ENCODE measurements at places on chromosomes 6 and 20.

DNA sequence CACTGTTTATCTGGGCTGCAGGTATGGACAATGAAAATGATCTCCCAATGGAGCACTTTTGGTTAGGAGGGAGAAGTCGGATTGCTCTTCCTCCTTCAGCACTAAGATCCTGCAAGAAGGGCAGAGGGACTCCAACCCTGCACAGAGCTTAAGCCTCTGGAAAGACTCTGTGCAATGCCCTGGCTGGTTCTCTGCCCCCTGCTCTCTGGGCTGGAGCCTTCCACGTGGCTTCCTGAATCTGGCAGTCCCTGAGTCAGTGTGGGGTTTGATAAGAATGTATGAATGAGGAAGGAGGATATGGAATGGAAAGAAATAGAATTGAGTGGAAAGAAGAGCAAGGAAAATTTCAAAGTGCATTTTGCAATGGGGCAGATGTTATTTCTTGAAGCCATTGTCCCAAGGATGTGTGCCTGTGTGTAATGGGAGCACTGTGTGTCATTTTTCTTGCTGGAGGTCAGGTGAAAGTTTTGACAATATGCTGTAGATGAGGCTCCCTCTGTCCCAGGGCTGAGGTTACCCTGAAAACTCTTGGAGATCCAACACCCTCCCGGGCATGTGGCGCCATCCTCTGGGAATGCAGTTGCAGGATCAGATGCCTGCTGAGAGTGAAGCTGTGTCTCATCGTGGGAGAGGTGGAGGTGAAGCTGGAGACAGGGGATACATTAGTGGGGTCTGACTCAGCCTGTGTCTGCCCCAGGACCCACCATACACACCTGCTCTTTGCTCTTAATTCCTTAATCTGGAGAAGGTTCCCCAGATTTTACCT lies 16.3 kb upstream of the CST9L start:
- DNase-seq, result no peak

GRCh38 chr20:38043512-38044300 lies 10.2 kb downstream of the RPRD1B start:
- peak; percentile 19 for DNase-seq

- no peak for DNase-seq
These were observed 12.2 kb upstream of the C6orf132 start for GRCh38 chr6:42154461-42155209.

- DNase-seq, result no peak
These were observed 50.0 kb downstream of the SYNJ2 start for GRCh38 chr6:158031381-158032353.

DNA sequence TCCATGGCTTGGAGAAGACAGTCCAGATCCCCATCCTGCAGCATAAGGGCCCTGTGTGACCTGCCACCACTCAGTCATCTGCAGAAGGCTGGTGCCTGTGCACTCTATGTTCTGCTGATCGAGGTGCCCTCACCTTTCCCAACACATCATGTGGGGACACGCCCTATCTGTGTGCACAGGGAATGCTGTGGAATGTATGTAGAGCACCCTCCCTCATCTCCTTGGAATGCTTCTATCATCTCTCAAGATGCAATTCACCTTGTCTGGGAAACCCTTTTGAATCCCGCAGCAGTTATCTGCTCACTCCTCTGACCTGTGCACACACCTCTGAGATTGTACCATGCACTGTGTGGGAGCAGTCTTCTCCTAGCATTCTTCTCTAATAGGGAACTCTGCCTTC lies 207.2 kb upstream of the SSTR4 start:
- no peak for DNase-seq

GRCh38 chr6:39902136-39902535 lies 32.1 kb downstream of the MOCS1 start:
- no peak for DNase-seq

DNA sequence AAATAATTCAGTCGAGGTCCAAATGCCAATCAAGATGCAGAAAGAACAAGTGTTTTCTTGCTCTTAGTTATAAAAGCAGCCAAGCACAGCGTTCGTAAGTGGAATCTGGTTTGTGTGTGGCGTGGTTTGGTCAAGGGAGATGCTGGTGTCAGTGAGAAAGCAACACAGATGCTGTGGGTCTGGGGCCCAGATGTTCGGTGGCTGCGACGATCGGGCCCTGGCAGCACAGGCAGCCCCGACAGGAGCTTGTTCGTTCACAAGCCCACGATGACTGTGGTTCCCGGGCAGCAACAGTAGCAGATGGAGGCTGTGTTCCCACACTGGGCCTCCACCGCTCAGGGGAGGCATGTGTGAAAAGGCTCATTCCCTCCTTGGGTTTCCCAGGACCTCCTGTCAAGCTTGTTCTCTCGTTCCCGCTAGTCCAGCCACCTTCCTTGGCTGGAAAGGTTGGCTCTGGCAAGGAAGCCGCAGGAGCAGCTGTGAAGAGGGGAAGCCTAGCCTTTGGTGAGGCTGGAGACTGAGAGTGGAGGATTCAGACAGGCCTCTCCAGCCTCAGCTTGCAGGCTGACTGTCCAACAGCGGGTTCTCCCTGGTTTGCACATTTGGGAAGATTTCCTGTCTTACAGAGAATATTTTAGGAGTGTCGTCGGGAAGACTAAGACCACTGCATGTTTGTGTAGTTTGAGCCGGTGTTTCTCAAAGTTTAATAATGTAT lies 304.7 kb downstream of the QKI start:
- no peak for DNase-seq

DNA sequence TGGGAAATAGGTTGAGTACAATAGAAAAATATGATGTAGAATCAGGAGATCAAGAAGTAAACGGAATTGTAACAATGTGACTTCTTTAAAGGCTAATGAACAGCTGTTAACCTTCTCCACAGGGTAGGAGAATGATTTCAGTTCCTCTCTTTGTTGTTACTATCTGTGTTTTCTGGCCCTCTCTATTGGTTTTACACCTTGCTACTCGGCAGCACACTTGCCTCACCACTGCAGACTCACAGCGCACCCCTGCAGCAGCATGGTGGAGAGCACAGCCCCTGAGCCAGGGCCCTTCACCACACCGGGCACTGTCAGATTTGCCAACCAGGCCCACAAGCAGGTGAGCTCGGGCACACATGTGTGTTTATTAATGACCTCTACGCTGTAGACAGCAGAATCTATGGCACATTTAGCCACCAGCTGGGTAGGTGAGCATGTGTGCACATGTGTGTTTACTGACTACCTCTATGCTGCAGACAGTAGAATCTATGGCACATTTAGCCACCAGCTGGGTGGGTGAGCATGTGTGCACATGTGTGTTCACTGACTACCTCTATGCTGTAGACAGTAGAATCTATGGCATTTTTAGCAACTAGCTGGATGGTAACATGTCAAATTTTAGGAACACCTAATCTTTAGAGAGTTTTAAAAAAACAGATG lies 16.8 kb downstream of the SFT2D1 start:
- no peak for DNase-seq

DNA sequence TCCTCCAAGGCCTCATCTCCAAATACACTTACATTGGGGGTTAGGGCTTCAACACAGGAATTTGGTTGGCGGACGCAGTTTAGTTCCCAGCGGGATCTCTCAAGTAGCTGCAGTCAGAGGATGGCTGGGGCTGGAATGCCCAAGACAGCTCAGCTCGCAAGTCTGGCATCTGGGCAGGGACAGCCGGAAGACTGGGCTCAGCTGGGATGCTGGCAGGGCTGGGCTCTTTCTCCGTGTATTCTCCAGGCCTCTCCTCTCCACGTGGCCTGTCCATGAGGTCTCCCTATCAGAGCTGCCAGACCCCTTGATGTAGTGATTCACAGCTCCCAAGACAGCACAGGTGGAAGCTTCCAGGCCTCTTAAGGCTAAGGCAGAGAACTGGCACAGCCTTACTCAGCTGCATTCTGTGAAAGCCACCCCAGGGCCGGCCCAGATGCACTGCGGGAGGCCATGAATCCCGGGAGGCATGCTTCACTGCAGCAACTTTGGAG lies 5.0 kb downstream of the FGD2 start:
- DNase-seq, result no peak

GRCh38 chr6:169188475-169188874 lies 65.2 kb downstream of the THBS2 start:
- DNase-seq, result no peak

- DNase-seq, result no peak
These were observed 34.8 kb upstream of the TFB1M start for GRCh38 chr6:155349129-155349528.

DNA sequence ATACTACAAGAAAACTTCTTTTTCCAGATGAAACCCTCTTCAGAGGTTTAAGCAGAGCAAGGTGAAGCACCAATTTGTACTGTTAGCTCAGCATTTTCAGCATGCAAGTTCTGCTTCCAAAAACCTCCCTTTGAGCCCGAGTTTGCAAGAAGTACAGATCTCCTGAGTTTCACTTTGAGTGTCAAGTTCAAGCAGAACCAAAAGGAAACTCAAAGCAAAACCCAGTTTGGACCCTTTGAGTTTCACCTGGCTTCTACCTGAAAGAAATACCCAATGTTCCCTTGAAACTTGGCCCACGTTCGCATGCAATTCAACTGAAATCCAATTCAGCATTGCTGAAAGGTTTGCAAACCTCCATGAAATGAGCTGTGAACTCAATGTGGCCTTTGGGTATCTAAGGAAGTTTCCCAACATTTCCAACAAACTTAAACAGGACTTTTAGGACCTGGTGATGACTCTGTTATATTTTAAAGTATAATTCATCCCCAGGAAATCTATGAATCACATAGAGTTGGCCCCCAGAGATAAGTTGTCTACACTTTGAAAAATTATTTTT lies 62.9 kb upstream of the HBS1L start:
- no peak for DNase-seq

GRCh38 chr6:36839749-36840431 lies 646 bp upstream of the CPNE5 start:
- peak; percentile 62 for DNase-seq

DNA sequence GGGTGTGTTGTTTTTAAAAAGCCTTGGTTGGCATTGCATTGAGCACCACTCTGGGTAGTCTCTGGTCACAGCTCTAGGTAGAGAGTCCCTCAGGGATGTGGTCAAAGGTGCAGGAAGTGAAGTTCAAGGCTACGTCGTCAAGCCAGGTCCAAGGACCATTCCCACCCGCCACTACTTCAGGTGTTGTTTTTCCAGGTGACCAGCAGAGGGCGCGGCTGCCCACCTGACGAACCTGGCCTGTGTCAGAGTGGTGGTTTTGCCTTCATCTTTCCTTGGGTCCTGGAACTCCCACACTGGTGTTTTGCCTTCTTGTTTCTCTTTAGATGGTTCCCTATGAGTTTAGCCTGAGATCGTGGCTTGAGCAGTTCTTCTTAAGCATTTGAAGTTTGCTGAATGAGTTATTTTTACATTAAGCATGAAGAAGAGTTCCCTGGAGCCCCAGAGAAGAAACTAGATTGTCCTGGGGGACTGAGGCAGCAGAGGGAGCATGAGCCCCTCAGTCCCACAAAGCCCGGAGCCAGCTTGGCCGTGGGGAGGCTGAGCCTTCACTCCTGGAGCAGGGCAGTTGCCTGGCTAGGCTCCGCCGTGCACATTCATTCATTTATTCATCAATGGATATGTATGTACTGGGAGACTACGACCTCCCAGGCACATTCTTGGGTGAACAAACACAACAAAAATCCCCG lies 5.6 kb upstream of the PHACTR3 start:
- no peak for DNase-seq

GRCh38 chr6:68967549-68968300 lies 332.6 kb downstream of the ADGRB3 start:
- DNase-seq, result peak; percentile 33

GRCh38 chr6:99629293-99629692 lies 22.7 kb downstream of the PRDM13 start:
- no peak for DNase-seq

- DNase-seq, result peak; percentile 79
These were observed 1082.4 kb upstream of the MAP3K7 start for GRCh38 chr6:91669154-91669870.

DNA sequence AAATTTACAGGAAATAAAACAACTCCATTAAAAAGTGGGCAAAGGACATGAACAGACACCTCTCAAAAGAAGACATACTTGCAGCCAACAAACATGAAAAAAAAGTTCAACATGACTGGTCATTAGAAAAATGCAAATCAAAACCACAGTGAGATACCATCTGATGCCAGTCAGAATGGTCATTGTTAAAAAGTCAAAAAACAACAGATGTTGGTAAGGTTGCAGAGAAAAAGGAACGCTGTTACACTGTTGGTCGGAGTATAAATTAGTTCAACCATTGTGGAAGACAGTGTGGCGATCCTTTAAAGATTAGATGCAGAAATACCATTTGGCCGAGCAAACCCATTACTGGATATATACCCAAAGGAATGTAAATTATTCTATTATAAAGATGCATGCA lies 858.0 kb upstream of the FLRT3 start:
- DNase-seq, result no peak

- DNase-seq, result no peak
These were observed 114.6 kb downstream of the SYNDIG1 start for GRCh38 chr20:24584078-24584477.

DNA sequence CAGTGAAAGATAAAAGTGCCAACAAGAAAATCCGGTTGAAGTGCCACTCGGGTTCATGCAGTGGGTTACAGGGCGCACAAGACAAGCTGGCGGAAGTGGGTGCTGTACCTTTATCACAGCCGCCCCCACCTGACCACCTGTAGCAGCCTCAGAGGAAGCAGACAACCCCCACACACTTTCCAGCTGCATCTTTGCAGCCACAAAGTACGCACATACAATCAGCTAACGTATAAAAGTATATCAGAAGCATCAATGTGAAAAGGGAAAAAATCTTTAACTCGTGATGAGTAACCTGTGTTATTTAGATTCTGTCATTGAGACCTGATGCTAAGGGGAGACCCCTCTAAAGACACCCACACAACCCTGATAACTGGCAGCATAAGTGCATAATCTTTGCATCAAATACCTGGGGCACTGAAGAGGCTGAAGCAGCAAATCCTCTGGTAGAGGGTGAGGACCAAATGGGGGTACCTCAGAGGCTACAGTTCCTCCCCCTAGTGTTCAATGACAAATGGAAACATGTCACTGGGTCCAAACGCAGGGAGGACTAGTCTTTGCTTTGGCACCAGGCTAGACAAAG lies 22.1 kb downstream of the BACH2 start:
- DNase-seq, result no peak

GRCh38 chr6:27757307-27757706 lies 154.9 kb downstream of the OR2B2 start:
- no peak for DNase-seq

GRCh38 chr6:111573892-111574797 lies 31.5 kb downstream of the TRAF3IP2 start:
- DNase-seq, result no peak

DNA sequence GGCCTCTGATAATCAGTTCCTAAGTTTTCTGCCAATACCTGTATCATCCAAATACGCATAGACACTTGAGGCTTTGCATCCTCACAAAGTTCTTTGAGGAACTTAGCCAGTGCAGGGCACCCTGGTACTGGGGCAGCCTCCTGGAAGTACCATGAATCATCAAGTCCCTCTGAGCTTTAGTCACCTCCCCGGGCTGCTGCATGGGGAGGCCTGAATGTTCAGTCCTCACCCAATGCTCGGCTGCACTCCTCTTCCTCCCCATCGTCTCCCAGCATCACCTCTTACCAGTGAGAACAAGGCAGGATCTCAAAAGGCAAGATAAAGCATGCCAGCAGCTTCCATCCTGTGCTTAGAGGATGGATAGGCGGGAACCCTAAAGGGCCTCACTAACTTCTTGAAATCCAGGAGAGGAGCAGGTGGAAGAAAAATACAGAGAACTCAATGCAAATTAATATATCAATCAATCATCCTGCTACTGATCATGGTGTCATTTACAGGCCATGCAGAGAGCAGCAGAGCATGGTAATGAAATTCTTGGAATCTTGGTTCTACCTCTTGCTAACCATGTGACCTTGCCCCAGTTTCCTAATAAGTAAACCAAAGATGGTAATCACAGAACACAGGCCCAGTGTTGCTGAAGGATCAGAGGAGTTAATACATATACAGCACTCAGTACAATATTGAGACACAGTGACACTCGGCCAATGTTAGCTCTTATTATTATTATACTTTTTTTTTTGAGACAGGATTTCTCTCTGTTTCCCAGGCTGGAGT lies 4.7 kb upstream of the CCN6 start:
- no peak for DNase-seq
